ENCODE measurements at places on chromosomes 1 and 21. TPM values are rescaled to one million over a fixed set of nuclear protein-coding genes. Genes with fewer than 3 reads are reported as not detected.

GRCh38 chr1:183161391-183161790 lies 24.7 kb upstream of the LAMC2 start:
- DNase-seq = no peak

The PTGFRN gene
- total RNA-seq = 60.6 TPM

DNA sequence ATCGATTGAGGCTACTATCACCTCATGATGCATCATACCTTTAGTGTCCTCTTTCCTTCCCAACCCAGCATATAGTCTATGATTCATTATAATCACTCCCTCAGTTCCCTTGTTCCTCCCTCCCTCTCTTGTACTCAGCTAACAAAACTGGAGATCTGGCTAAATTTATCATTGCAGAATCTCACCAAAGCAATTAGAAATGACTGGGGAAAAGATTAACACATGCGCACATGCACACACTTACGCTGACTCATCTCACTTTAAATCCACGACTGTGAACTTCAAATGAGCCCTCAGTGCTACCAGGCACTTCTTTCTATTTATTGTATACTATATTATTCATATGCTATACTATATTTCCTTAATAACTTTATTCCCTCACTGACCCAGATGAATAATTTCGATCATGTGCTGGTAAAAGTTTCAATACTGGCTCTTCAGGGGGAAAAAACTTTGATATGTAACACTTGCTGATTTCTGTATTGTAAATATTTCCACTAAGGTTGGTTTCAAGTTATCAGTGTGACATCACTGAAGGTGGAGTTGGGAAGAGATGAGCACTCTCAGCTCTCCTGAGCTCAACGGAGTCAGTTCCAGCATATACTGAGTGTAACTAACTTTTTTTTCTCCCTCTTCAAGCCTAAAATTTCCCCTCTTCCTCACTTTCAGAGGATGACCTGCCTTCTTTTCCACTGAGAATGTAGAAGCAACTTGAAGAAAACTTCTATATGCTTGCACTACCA lies 613.7 kb upstream of the B3GALT2 start:
- DNase-seq = no peak

The RGS16 gene
- 6.5 TPM for total RNA-seq

Measured in HCT116 (cell line).